Smooth muscle cell of the brain vasculature (primary cell): ENCODE measurements at places on chromosomes 5 and 9.

- DNase-seq = no peak
These were observed 179.1 kb upstream of the GNA14 start for GRCh38 chr9:77827104-77827784.

- DNase-seq = no peak
These were observed 152.7 kb upstream of the POC5 start for GRCh38 chr5:75869891-75870290.

DNA sequence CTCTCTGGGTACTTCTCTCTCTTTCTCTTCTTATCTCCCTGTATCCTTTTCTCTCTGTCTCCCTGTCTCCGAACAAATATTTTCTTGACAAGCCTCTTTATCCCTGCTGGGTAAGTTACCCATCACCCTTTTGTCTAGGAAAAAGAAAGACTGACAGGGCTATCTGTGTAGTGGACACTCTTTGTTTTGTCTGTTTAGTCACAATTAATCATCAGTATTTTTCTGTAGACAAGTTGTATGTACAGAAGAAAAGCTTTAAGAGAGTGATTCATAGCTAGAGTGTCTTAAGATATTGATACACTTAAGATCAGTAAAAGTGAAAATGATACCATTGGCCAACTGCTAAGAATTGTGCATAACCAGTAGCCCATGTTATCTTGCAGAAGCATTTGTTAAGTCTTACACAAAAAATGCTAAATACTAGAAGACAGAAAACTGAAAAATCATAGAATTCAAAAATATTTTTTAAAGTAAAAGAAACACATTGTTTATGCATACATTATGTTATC, 1043.8 kb upstream of the EDIL3 start:
- no peak for DNase-seq

DNA sequence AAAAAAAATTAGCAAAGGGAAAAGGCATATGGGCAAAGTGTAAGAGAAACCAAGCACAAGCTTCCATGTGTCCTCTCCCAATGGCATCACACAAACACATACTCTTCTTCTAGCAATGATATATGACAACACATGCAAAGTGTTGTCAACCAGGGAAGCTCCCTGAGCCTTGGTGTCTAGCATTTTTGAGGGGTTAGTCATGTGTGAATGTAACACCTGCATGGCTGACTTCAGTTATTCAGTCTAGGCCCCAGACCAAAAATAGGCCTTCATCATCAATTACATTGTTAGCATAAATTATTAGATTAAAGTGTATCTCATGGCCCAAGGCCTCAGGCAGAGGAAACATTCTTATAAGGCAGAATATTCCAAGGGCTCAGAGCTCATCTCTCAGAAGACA, 450.0 kb downstream of the TLE1 start:
- DNase-seq = no peak

DNA sequence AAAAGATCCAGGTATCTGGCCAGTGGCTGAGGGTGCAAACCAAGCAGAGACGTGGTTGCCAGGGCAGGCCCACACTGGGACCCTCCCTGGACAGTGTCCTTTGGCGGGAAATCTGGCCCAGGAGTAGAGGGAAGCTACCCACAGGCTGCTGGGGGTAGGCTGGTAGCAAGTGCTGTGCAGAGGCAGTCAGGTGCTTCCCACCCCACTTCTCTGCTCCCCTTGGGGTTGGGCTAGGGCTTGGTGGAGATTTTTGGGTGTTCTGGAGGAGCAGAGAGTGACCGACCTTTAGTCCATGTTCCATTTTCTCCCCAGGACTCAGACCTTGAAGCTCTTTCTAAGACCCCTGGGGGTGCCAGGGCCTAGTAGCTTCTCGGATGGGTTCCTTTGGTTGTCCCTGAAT, 5.6 kb downstream of the PRDM12 start:
- DNase-seq = no peak

DNA sequence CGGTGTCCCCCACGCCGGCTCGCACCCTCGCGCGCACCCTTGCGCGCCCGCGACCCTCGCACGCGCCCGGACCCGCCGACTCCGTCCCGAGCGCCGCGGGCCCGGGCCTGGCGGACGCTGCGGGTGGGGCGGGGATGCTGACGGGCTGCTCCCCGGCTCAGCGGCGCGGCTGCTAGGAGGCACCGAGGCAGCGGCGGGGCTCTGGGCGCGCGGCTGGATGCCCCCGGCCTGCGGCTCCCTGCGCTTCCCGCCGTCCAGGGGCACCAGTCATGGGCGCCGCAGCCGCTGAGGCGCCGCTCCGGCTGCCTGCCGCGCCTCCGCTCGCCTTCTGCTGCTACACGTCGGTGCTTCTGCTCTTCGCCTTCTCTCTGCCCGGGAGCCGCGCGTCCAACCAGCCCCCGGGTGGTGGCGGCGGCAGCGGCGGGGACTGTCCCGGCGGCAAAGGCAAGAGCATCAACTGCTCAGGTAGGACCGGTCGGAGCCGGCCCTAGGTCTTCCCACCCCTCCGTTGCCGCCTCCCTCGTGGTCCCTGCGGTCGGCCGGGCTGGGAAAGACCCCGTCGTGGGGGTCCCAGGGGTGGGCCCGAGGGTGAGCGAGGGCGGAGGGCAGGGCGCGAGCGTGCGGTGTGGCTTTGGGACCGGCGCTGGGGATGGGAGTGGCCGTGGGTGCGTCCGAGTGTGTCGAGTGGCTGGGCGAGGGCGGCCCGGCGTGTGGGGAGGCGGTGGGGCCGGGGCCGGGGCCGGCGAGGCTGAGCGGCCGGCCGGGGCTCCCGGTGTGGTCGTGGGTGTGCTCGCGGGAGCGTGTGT, 530 bp downstream of the TMEFF1 start:
- DNase-seq = no peak

GRCh38 chr9:137313326-137313936, 11.4 kb upstream of the NRARP start:
- DNase-seq = no peak

- no peak for DNase-seq
These were observed 563.9 kb upstream of the ADAMTS16 start for GRCh38 chr5:4576161-4576748.

GRCh38 chr5:123505633-123506032, 6.3 kb upstream of the CSNK1G3 start:
- no peak for DNase-seq

- no peak for DNase-seq
These were observed 3.0 kb upstream of the TUSC1 start for GRCh38 chr9:25681266-25681665.

- no peak for DNase-seq
These were observed 173.1 kb downstream of the SYK start for GRCh38 chr9:90974643-90975245.

GRCh38 chr5:98827161-98827560, 53.7 kb downstream of the RGMB start:
- DNase-seq = peak; percentile 23

DNA sequence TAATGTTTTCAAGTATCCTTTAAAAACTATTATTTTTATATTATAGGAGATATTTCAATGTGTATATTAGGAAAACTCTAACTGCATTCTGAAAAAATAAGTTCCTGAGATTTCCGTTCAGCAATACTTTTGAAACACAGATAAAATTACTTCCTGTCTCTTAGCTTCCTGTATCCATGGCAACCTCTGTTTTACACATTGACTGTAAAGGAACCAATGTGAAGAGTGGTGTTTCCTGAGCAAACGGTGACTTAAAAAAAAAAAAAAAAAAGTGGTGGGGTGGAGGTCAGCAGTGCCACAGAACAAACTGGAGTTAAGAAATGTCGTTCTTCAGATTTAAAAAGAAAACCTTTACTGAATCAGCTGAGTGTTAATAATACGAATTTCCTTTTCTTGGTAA, at the start of gene LRRC70:
Gene LRRC70, plus strand, starts transcription at position 280 of the 400 bp plus-strand sequence. CDS start 620 bp downstream, outside the sequence.
- DNase-seq = peak; percentile 18

- DNase-seq = no peak
These were observed 113.9 kb downstream of the WNK2 start for GRCh38 chr9:93297659-93298497.

DNA sequence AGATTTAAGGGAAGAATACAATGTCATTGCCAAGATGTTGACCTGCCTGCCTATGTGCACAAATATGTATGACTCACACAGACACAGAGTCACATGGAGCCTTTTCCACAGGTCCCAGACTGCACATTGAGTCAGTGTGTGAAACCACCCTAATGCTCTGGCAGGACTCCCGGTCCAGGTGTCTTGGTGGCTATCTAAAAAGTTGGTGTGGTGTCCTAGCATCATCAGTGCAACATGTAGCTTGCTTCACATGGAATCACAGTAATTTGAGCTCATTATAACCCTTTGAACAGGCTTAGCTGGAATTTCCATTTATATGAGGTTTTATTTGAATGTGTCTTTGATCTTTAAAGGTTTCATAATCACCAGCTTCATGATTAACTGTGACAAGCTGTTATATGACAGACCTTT, 10.7 kb downstream of the IFNA5 start:
- DNase-seq = no peak

- DNase-seq = no peak
These were observed 6.5 kb downstream of the ARL14EPL start for GRCh38 chr5:116038817-116039216.

- no peak for DNase-seq
These were observed 869.4 kb upstream of the NUDT12 start for GRCh38 chr5:104431981-104432380.

DNA sequence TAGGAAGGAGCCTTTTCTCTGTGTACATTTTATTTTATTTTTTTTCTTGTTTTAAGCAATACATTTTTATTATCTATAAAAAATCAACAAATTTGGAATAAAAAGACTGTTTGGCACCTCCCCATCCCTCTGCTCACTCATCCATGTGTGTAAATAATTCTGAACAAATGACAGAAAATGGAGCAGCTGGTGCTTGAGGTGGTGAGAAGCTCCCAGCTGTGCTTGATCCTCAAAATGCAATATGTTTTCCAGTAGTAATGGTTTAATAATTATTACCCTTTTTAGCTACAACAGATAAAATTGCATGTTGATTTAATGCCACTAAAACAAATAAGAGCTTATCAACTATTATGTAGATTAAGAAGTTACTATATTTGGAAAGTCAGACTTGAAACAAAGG, 132.5 kb downstream of the CDH18 start:
- DNase-seq = no peak

DNA sequence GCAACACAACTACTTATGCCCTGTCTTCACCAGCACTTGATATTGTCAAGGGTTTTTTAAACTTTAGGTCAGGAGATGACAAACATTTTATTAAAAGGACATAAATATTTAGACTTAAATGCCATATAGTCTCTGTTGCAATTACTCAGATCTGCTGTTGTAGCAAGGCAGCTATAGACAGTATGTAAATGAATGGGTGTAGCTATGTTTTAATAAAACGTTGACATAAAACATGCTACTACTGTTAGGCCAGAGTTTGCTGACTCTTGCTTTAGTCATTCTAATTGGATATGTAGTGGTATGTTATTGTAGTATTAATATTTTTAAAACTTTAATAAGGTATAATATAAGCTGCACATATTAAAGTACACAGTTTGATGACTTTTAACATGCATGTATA, 27.7 kb downstream of the ZNF131 start:
- no peak for DNase-seq

DNA sequence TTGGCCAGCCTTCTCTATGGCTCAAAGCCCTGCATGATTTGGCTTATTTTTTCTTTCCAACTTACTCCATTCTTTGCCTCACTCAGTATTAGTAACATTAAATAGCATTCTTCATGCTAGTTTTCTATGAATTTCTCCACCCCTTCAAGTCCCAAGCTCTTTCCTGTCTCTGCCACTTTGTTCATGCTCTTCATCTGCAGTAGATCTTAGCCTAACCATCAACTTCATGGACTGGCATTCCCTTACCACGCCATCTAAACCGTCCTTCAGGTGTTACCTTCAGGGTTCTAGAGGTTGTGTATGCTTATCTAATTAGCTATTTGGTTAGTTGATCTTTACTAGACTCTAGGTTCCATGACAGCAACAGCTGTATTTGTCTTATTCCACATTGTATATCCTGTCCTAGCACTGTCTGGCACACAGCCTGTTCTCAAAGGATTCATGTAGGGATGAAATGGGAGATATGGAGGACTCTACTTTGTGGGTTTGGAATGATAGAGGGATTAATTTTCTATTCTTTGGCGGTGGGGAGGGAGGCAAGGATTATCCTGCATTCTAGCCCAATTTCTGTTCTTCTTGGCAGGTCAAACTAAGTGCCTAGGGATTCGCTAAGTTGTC, 26.4 kb downstream of the TMEM167A start:
- DNase-seq = no peak

GRCh38 chr5:159645179-159645846, 271.0 kb upstream of the ADRA1B start:
- no peak for DNase-seq

DNA sequence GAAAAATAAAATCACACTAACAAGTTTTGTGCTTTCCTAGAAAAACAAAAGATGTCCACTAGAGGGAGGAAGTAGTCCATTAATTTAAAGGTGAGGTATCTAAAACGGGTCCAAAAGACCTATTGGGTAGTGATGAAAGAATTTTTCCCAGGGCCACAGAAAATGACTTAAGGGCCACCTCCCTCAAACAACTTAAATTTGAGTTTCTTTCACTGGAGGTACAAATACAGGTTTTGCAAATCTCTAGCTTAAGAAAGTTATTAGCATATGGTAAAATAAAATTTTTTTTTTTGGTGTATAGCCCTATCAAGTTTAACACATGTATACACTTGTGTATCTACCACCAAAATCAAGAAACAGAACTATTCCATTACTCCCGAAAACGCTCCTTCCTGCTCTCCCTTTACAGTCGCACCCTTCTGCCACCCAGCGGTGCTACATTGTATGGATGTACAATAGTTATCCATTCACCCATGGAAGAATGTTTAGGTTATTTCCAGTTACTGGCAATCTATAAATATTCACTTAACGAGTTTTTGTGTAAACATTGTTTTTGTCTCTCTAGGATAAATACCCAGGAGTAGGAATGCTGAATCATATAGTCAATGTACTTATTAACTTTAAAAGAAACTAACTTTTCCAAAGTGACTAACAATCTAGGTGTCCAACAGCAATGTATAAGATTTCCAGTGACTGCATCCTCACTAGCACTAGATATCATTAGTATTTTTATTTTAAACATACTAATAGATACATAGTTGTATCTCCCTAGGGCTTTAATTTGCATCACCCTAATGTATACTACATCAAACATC, 21.9 kb downstream of the DEPDC1B start:
- no peak for DNase-seq

- DNase-seq = no peak
These were observed 65.7 kb downstream of the IQGAP2 start for GRCh38 chr5:76468635-76469425.

DNA sequence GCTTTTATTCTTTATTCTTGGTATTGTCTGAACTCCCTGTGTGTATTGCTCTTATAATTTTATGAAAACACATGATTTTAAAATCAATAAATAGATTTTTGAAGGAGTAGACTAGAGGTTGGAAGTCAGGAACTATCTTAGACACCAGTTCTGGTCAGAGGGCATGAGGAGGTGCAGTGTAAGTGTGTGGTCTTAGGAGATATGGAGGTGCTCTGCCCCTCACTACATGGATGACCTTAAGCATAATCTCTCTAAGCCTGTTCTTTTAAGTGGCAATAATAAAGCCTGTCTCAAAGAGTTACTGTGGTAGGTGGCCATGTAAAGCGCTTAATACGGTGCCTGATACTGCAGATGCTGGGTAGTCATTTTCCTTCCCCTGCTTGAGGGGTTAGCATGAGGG, 34.0 kb downstream of the RPS23 start:
- DNase-seq = no peak
